ENCODE measurements at places on chromosomes 7 and 10.
A peak's percentile ranks its signal among the peaks of the same experiment; 100 is the strongest.

DNA sequence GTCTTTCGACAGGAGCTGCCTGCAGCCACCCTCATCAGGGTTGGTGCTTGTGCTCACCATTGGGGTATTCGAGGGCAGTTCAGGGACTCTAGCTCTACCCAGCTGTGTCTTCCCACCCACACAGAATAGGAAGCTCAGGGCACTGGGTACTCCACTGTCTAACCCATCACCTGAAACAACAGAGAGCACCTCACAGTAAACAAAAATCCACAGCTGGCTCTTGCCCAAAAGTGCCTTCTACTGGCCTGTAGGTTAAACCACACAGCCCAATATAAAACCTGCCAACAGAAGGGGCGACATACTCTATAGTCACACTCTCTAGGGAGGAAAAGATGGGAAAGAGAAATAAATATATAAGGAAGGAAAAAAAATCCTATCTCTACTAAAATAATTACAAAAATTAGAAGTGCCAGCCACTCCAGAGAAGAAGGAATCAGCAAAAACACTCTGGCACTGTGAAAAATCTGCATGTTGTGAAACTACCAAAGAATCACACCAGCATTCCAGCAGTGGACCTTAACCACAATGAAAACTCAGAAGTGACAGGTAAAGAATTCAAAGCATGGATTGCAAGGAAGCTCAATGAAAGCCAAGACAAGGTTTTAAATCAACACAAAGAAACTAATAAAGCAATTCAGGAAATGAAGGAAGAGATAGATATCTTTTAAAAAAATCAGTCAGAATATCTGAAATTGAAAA lies 110.0 kb downstream of the HGF start:
- H3K27me3 ChIP-seq: no peaks in the 10 kb centered on the region
- no peak overlapping the region for H3K27ac ChIP-seq
- no peak overlapping the region for H3K4me3 ChIP-seq
- H3K36me3 ChIP-seq: no peaks in the 10 kb centered on the region

GRCh38 chr10:103819493-103819892 lies 35.9 kb downstream of the SH3PXD2A start:
- DNase-seq: no peak
- H3K27me3 ChIP-seq: no peaks in the 10 kb centered on the region
- H3K27ac ChIP-seq: peak overlapping the region; percentile 52
- no peak overlapping the region for H3K4me3 ChIP-seq
- no peaks in the 10 kb centered on the region for H3K36me3 ChIP-seq

- no peak for DNase-seq
- no peaks in the 10 kb centered on the region for H3K36me3 ChIP-seq
- H3K27ac ChIP-seq: peak overlapping the region; percentile 62
- H3K4me1 ChIP-seq: peaks cover 20% of the 10 kb centered on the region
Observed at GRCh38 chr10:98611436-98611835, 164.7 kb upstream of the HPS1 start.

DNA sequence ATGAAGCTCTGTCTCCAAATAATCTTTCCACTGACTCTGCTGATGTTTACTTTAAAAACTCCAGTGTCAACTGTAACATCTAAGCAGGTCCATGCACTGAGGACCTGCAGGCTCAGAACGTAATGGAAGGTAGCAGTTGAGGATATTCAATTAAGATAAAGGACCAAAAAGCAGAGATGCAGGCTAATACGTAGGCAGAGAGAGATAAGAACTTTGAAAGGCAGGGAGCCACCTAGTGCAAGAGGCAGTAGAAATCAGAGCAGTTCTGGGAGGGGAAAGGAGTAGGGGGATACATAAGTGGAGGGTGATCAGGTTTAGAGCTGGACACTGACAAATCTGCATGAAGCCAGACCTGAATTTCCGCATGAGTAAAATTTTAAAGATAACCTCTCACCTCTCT lies 114.5 kb upstream of the POM121L12 start:
- DNase-seq: no peak
- H3K36me3 ChIP-seq: no peaks in the 10 kb centered on the region
- no peaks in the 10 kb centered on the region for H3K27me3 ChIP-seq
- no peaks in the 10 kb centered on the region for H3K4me1 ChIP-seq
- H3K4me3 ChIP-seq: no peak overlapping the region

GRCh38 chr10:22620140-22620857 lies 94.1 kb downstream of the PIP4K2A start:
- H3K27me3 ChIP-seq: no peaks in the 10 kb centered on the region
- H3K4me1 ChIP-seq: peaks cover 49% of the 10 kb centered on the region
- H3K36me3 ChIP-seq: no peaks in the 10 kb centered on the region
- DNase-seq: no peak
- H3K27ac ChIP-seq: peak overlapping the region; percentile 66

All from vagina (tissue), 2 donors.